Glutamatergic neuron (in vitro differentiated cells): ENCODE measurements at places on chromosomes 2 and 18.

GRCh38 chr2:220628252-220628651, 943.9 kb downstream of the EPHA4 start:
- DNase-seq = no peak

DNA sequence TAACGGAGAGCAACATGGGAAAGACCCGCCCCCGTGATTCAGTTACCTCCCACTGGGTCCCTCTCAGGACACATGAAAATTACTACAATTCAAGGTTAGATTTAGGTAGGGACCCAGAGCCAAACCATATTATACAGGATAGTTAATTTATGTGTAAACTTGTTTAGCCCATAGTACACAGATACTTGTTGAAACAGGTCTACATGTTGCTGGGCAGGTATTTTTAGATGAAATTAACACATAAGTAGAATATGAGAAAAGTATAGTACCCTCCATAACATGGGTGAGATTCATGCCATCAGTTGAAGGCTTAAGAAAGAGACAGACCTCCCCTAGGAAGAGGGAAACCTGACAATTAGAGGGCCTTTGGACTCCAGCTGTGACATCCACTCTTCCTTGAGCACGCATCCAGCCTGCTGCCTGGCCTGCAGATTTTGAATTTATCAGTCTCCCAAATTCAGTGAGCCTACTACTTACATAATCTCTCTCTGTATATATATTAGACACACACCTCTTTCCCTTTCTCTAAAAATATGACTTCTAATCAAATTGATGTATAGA, 463.5 kb upstream of the NETO1 start:
- no peak for DNase-seq

- no peak for DNase-seq
Observed at GRCh38 chr18:72762515-72763122, 105.2 kb downstream of the NETO1 start.

DNA sequence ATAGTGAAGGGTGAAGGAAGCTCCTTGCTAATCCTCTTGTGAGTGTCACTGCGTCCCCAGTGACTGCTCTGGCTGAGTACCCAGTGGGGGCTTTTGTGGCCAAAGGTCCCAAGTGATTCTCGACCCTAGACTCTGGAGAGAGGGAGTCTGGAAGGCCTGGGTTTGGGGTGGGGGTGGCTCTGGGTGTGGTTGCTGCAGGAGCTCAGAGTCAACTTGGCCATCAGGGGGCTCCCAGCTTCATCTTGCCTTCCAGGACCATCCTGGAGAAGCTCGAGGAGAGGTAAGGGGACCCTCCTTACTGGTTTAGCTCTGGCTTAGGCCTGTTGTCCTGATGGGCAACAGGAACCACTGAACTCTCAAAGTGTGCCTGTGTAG, 592 bp downstream of the PSD4 start:
- no peak for DNase-seq

GRCh38 chr2:240371129-240372000, 64.1 kb upstream of the GPC1 start:
- no peak for DNase-seq

DNA sequence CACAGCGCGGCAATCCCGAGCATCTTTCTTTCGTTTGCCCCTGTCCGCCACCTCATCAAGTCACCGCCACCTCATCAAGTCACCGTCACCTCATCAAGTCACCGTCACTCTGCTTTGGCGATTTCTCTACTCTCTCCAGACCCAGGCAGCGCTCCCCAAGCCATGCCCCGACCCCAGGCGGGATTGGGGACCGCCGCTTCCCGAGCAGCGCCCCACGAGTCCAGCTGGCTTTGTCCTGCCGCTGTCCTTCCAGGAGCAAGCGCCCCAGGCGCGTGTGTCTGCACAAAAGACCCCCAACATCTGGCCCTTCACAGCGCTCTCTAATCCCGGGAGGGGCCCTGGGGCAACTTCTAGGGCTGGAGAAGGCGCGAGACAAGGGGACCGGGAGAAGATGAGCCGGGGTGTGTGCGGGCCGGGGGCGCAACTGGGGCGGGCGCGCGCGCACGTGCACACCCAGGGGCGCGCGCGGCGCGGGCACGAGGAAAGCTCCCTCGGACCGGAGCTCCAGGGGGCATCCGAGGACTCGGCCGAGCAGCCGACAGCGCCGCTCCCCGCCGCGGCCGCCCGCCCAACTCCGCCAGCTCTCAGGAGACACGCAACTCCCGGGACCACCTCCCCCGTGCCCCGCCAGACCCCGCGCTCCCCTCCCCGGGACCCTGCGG, 633 bp upstream of the RNF152 start:
- peak; percentile 58 for DNase-seq
